Effector memory CD8-positive, alpha-beta T cell (primary cell): ENCODE measurements at places on chromosomes 1 and 21.

DNA sequence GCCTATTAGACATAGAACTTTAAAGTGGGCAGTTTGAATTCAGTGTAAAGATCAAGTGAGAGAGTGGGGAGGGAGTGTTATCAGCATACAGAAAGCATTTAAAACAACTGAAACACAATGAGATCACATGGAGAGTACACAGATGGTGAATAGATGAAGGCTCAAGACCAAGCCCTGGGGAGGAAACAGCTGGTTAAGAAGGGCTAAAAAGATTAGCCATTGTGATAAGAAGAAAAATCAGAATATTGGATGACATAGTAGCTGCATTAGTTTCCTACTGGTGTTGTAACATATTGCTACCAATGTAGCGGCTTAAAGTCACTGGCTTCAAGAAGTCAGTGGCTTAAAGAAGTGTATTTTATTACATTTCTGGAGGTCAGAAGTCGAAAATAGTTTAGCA is 443.4 kb upstream of the RGS18 start:
- no peak for DNase-seq

- no peak for DNase-seq
These were observed 86.8 kb downstream of the WLS start for GRCh38 chr1:68145418-68146126.

DNA sequence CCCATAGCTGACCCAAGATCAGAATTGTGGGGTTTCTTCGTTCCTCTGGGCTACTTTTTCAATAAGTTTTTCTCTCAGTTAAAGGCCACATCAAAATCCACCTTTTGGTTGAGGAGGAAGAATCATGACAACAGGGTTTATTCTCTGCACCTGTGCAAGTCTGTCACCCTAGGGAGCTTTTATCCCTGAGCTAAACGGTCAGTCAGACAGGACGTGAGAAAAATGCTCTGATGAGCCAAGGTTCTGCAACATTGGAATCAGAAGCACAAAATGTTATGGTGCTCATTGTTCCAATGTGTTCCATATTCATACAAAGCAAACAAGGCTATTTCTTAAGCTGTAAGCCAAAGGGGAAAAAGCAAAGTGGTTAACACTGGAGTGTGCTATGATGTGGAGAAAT is 7.4 kb upstream of the ERICH3 start:
- no peak for DNase-seq

GRCh38 chr1:234654002-234654733 is 44.2 kb upstream of the IRF2BP2 start:
- no peak for DNase-seq

DNA sequence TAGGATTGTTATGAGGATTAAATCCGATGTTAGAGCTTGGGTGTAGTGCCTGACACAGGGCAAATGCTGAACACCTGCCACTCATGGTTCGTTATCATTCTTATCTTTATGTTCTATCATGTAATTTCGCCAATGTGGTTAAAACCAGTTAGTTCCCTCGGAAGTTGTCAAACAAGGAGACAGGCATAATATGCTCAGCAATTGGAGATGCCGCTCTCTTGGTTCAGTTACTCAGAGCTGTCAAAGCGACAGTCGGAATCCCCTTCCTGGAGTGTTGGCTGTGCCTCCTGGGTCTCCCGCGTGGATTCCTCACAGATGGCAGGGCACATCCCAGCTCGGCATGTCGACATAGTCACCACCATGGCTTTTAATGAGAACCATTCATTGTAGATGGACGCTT is 192.2 kb downstream of the ROR1 start:
- no peak for DNase-seq

GRCh38 chr1:203300441-203301330 is 4.6 kb upstream of the BTG2 start:
- DNase-seq: no peak

DNA sequence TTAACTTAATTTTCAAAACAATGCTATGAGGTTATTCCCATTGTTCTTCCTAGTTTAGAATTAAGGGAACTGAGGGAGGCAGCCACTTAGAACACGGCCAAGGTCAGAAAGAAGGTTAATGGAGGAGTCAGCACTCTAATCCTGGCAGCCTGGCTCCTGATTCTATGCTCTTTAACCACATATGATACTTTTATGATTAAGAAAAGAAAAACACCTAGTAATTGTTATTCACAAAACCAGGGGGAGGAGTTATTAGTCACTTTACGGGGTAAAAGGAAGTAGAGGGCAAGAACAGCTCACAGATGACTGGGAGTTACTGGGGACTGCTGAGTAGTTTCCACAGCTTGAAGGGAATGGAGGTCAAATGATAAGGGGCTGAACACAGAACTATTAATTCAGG is 38.6 kb downstream of the GADD45A start:
- DNase-seq: no peak

- no peak for DNase-seq
These were observed 1.5 kb upstream of the SCP2 start for GRCh38 chr1:52925571-52926005.

GRCh38 chr1:234918181-234918841 is 210.3 kb downstream of the TOMM20 start:
- no peak for DNase-seq

DNA sequence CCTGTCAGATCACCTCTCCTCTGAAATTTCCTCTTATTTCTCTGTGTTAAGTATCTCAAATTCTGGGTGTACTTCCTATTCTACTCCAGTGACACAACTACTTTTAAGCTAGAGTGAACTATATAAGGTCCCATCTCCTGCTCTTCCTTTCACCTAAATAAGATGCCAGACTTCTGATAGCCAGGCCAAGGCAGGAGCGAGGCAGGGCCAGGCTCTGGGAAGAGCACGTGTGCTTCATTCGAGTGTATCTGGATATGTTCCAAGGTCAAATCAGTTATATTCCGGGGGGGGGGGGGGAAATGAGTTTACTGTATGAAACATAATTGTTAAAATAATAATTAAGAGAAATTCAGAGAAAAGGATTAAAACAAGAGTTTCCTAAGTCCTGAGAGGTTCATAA is 60.1 kb downstream of the LRRC71 start:
- DNase-seq: no peak

- no peak for DNase-seq
These were observed 29.9 kb downstream of the TP53BP2 start for GRCh38 chr1:223815865-223816264.

DNA sequence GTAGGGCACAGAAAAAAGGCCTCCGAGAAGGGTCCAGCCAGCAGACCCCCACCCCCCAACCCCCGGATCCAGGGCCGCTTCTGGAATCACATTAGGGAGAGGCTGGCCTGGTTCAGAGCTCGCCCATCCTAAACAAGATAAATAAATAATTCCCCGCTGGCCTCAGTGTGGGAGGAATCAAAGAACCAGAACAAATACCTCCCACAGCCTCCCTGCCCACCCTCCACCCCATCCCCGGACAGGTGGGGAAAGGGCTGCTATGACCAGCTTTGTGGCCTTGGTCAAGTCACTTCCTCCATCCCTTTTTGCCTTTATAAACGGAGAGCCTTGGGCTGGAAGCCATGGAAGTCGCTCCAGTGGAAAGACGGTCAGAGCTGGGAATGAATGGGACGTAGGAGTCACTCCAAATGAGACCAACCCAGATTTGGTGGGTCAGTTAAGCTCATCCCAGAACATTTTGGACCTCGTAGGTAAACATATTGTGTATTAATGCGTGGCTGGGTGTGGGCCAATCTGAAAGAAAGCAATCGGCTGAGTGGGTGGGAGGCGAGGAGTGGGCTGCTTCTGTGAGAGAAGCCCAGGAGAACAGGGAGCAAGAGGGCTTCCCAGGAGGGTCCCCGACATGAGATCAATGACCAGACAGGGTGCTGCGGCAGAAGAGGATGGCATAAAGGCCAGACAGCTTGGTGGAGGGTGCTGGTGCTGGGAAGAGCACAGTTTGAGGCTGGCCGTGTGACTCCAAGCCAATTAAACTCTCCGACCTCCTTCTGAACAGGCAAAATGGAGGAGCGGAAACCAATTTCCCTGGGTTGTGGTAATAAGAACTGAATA is 63.3 kb downstream of the MEF2D start:
- DNase-seq: no peak

DNA sequence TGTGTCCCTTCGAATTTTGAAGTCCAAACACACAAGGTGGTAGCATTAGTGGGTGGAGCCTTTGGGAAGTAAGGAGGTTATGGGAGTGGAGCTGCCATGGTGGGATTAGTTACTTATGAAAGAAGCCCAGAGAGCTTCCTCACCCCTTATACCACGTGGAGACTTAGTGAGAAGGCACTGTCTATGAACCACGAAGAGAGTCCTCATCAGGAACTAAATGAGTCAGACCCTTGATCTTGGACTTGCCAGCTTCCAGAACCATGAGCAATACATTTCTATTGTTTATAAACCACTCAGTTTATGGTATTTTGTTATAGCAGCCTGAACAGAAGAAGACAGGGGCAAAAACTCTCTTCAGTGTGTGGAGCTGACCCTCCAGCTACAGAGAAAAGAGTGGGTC is 259.3 kb upstream of the AJAP1 start:
- DNase-seq: no peak

DNA sequence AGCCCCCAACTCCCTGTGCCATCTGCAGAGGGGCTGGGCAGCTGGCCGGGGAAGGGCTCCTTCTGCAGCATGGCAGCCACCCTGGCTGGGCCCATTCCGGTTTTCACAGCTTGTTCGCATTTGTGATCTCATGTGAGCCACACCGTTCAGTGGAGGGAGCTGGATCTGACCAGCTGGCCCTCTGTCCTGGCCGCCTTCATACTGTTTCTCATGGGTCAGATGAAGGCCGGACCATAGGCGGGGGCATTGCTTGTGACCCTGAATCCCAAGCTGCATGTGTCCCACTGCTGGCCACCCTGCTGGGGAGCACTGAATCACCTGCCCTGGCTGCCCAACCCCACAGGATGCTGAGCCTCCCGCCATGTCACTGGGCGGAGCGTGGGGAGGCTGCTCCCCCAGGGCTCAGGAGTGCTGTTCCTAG is 36.4 kb upstream of the PRSS38 start:
- no peak for DNase-seq

DNA sequence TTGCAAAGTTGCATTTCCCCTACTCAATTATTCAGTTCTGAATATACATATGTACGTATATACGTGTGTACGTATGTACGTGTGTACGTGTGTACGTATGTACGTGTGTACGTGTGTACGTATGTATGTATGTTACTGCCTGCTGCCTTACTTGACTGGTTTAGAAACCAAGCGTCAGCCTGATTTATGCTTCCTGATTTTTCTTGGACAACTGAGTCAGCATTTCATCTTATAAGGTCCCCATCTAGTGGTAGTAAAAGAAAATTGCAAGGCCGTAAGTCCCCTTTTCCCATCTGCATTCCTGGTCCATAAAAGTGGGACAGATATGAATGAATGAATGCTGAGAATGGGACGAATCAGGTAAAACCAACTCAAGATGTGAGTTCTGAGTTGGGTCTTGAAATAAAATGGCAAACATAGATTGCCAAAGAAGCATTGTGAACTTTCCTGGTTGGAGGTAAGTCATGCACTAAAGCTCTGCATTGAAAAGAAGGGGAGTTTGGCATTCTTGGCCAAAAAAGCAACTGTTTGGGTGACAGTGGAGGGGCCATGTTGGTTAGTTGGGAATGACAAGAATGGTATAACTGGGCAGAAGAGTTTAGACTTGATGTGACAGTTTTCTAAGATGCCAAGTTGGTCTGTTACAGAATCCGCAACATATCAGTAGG is 76.4 kb upstream of the DNAH14 start:
- DNase-seq: no peak

GRCh38 chr1:226497991-226498639 is 50.4 kb upstream of the STUM start:
- no peak for DNase-seq

DNA sequence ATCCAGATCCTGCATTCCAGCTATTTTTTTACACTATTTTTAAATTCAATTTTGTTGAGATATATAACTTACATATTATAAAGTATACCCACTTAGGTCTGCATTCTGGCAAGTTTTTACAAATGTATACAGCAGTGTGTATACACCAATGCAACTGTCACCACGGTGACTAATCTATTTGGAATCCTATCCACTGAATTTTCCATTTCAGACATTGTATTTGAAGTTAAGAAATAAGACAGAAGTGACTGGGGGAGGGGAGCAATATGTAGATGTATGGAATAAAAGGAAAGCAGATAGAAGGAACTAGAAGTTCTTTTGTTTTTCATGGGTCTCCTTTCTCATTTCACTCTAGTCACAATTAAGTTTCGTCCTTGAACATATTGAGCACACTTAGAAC is 431.5 kb upstream of the CHRM3 start:
- DNase-seq: no peak

GRCh38 chr1:49408346-49408745 is 615.4 kb downstream of the AGBL4 start:
- DNase-seq: no peak

- DNase-seq: no peak
These were observed 87.9 kb downstream of the ZZZ3 start for GRCh38 chr1:77594366-77595112.

DNA sequence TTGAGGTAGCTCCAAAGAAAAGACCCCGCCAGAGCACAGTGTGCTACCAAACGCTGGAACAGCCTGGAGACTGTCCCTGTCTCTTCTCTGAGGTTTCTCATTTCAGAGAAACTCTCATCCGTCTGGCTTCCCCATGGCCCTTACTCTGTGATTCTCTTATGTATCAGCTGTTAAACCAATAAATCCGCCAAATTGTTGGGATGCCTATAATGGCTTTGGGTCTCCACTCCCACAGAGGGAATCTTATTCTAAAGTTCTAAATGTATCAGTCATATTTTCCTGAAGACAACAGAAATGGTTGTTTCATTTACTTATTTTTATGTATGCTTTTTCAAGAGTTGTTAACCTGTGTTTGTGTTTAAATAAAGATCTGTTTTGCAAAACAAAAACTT is 4.0 kb downstream of the ERG start:
- no peak for DNase-seq

DNA sequence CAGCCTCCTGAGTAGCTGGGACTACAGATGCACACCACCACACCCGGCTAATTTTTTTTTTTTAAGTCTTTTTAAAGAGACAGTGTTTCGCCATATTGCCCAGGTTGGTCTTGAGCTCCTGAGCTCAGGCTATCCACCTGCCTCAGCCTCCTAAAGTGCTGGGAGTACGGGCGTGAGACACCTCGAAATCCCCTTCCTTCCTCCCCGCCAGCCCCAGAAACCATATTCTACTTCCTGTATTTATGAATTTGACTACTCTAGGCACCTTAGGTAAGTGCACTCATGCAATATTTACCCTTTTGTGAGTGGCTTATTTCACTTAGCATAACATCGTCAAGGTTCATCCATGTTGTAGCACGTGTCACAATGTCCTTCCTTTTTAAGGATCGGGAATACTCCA is 6.9 kb upstream of the LRP8 start:
- no peak for DNase-seq
